T-helper 17 cell (primary cell): ENCODE measurements at places on chromosomes 2 and 18. TPM values are rescaled to one million over a fixed set of nuclear protein-coding genes. Genes with fewer than 3 reads are reported as not detected.

- DNase-seq = no peak
Observed at GRCh38 chr2:63186331-63186730, 135.7 kb downstream of the OTX1 start.

DNA sequence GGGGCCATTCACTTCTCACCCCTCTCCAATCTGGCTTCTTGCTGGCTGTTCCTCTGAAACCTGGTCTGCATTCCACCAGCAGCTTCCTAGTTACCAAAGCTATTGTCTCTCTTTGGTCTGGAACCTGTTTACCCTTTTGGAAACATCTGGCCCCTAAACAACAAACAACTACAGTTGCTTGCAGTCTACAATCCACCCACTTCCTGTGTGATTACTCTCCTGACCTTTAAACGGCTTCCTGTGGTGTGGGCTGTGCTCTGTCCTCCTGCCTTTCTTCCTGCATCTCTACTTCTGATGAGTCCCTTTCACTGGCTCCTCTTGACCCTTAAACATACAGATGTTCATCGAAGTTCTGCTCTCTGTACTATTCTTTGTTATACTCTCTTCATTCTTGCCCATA is 303.8 kb downstream of the TDRD15 start:
- no peak for DNase-seq

- no peak for DNase-seq
Observed at GRCh38 chr2:1626271-1626681, 118.0 kb downstream of the PXDN start.

DNA sequence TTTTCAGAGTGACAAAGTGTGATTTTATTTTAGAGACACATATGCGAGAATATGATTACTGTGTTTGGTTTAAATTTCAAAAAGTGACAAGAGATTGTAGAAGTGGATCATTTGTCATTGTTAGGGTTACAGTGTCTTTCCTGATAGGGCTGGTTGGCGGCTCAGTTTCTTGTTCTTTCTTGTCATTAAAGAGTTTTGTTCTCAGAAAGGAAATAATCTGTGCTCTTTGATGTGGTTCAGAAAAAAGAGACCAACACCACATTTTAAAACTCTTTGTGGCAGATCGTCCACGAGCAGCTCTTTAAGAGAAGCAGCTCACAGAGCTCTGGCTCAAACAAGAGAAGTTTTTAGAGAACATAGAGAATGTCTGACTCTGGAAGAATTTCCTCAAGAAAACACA is 45.6 kb upstream of the ZNF532 start:
- no peak for DNase-seq

GRCh38 chr2:68743531-68743930 is 8.9 kb downstream of the ARHGAP25 start:
- DNase-seq = no peak

- no peak for DNase-seq
Observed at GRCh38 chr2:17541531-17541950, 1.0 kb downstream of the VSNL1 start.

- DNase-seq = no peak
Observed at GRCh38 chr2:223916181-223916920, 28.8 kb downstream of the WDFY1 start.

- DNase-seq = no peak
Observed at GRCh38 chr2:221468317-221468716, 103.8 kb downstream of the EPHA4 start.

GRCh38 chr2:191571163-191571769 is 106.7 kb upstream of the NABP1 start:
- DNase-seq = peak; percentile 9

- DNase-seq = no peak
Observed at GRCh38 chr2:173457366-173457765, 102.7 kb downstream of the CDCA7 start.

DNA sequence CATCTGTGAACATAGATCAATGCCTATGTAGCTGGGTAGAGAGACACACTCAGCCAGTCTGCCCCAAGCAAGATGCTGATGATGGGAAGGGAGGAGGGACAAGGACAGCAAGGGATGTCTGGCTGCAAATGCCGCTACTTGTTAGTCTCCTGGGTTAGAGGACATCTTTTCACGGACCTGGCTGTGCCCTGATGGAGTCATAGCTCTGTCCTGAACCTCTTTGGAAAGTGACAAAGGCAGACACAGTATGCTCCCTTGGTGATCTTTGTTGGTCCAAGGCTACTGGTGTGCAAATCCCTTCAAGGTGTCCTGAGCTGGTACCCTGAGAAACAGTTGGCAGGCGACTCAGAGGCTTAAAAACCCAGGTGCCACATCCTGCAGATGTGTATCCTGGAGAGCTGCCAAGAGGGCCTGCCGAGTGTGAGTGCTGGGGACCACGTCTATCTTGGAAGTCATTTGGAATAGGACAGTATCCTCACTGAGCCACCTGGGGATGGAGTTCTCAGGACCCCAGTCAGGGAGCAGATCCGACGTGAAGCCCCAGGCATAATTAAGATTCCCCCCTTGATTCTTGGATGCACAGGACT is 10.8 kb downstream of the FOSL2 start:
- DNase-seq = no peak

DNA sequence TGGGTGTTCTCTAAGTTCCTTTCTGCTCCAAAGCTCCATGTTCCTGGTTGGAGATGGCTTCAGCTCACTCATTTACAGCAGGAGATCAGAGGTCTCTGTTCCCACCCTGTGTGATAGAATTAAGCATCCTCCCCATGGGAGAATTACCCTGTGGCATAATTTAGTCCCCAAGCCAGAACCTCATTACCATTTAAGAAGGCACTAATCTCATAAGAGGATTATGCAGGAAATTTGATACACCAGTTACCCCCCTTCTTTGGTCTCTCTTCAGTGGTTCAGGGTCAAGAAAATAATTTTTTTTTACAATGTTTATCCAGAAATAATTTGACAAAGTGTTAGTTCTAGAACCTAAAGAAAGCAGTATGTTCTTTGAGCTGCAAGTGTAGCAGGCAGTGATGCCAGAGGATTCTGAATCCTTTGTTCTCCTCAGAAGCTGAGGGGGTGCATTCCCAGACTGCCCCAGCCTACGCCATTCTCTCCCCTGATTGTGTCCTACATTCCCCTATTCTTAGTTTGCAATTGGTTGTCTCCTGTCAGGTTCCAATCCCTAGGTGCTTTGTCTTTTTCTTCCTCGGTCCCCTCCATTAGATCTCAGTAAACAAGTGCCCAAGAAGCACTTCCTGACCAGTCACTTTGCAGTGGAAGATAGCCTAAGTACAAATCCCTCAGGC is 163.6 kb downstream of the PRKCE start:
- DNase-seq = no peak

UPP2 gene
- not detected for total RNA-seq

TBR1 gene
- not detected for total RNA-seq

TTC39C gene
- 187 TPM for total RNA-seq

VIT gene
- total RNA-seq = not detected

UGT1A8 gene
- total RNA-seq = not detected

ZNF521 gene
- not detected for total RNA-seq

LYG1 gene
- total RNA-seq = 1.1 TPM
